Lung (tissue), 17 donors: ENCODE measurements at places on chromosomes 3 and 15. TPM values are rescaled to one million over a fixed set of nuclear protein-coding genes. Genes with fewer than 3 reads are reported as not detected.

DNA sequence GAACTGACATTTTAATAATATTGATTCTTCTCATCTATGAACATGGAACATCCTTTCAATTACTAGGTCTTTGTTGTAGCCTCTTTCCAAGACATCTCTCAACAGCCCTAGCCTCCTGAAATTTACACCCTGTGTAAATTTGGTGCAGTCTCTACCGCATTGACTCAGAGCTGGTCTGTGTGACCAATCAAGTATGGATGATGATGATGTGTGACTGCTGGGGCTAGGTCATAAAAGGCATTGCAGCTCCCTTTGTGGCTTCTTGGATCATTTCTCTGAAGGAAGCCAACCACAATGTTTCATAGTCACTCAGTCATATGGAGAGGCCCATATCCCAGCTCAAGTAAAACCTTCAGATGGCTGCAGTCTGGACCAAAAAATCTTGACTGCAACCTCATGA lies 62.1 kb upstream of the FAM3D start:
- no peaks in the 10 kb centered on the region for H3K36me3 ChIP-seq
- no peak overlapping the region for H3K4me3 ChIP-seq
- DNase-seq: no peak
- no peaks in the 10 kb centered on the region for H3K4me1 ChIP-seq
- H3K27me3 ChIP-seq: no peaks in the 10 kb centered on the region

DNA sequence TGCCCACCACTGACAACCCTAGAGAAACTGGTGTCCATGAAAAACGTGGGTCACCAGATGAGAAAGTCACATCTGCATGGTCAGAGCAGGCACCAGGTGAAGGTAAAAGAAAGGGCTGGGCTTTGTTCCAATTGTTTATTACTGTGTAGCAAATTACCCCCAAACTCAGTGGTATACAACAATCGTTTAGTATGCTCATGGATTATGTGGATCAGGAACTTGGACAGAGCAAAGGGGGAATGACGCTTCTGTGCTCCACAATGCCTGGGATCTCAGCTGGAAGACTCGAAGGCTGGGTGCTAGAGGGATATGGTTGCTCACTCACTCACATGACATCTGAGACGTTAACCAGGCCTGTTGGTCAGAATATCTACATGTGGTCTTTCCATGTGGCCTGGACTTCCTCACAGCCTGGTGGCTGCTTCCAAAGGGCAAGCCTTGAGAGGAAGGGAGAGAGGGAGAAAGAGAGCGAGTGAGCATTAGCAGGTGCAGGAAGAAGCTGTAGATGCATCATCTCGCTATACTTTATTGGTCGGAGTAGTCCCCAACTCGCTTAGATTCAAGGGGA lies 44.9 kb downstream of the LPP start:
- H3K4me3 ChIP-seq: no peak overlapping the region
- no peak for DNase-seq
- no peaks in the 10 kb centered on the region for H3K4me1 ChIP-seq
- H3K27ac ChIP-seq: no peak overlapping the region
- no peaks in the 10 kb centered on the region for H3K27me3 ChIP-seq

DNA sequence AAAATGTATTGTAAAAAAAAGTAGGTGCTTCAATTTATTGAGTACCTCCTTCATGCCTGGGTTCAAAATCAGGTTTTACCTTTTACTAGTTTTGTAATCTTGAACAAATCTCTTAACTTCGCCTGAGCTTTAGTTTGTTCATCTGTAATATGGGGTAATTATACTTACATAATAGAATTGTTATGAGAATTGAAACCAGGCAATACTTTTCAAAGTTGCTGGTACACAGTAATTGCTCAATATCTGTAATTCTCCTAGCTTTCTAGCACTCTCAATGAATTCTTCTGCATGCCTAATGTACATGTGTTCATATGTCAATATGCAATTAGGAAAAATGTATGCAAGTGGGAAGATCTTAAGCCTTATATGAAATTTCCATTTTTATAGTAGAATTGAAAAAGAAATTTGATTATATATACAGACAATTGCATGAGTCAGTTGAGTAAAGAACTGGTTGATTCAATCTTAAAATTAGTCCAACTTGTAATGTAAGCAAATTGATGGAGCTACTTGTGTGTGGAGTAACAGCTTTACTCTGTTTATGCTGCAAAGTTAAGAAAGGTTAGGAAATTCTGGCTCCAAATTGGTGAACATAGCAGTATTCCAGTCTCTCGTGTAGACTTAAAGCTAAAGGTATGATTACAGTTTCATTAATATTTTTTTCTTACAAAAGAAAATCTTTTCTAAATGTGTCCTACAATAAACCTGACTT lies 4.1 kb downstream of the TNFSF10 start:
- H3K27ac ChIP-seq: no peak overlapping the region
- no peaks in the 10 kb centered on the region for H3K27me3 ChIP-seq
- peaks cover 9% of the 10 kb centered on the region for H3K4me1 ChIP-seq
- no peak overlapping the region for H3K4me3 ChIP-seq
- no peak for DNase-seq
- no peaks in the 10 kb centered on the region for H3K36me3 ChIP-seq

DNA sequence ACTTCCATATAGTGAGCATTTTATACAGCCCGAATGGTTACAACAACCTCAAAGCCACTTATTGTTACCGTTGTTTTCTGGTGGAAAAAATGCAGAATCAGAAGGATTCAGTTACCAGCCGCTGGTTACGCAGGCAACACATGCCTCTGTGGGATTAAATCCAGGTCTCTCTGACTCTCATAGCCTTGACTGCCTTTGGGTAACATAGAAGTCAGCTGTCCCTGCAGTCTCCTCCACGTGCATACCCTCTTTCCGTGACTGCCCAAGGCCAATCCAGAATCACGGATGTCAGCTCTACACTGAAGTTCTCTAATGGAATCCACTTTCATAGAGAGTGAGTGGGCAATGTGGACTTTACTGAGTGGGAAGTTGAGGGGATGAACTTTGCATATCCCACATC lies 189.5 kb upstream of the DNAJC19 start:
- H3K27ac ChIP-seq: no peak overlapping the region
- H3K4me1 ChIP-seq: no peaks in the 10 kb centered on the region
- DNase-seq: no peak

DNA sequence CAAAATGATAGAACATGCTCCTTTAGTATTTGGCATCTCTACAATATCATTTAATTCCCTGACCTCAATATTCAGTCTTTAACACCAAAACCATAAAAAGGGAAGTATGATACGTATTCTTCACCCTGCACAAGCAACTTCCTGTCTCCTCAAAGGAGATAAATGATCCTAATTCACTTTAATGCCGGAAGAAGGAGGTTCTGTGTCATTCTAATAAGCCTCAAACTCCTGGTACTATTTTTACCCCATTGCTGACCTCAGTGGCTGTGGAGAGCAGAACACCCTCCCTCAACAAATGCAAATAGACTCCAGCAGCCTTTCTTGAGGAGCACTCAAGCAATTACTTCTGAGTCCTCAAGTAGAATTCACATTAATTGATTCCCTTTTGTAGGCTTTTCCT lies 173.3 kb downstream of the TMEM108 start:
- peaks cover 8% of the 10 kb centered on the region for H3K4me1 ChIP-seq
- no peak overlapping the region for H3K27ac ChIP-seq
- H3K4me3 ChIP-seq: no peak overlapping the region

The SERINC4 gene
- 0.18 TPM for total RNA-seq

The RBP2 gene
- 1.1 TPM for total RNA-seq

The PATL2 gene
- 2.4 TPM for total RNA-seq

The ZPLD1 gene
- not detected for total RNA-seq

The CHL1 gene
- total RNA-seq: 11.5 TPM

The LRRFIP2 gene
- 60.0 TPM for total RNA-seq
